ENCODE measurements at places on chromosomes 16 and 17. TPM values are rescaled to one million over a fixed set of nuclear protein-coding genes. Genes with fewer than 3 reads are reported as not detected.

DNA sequence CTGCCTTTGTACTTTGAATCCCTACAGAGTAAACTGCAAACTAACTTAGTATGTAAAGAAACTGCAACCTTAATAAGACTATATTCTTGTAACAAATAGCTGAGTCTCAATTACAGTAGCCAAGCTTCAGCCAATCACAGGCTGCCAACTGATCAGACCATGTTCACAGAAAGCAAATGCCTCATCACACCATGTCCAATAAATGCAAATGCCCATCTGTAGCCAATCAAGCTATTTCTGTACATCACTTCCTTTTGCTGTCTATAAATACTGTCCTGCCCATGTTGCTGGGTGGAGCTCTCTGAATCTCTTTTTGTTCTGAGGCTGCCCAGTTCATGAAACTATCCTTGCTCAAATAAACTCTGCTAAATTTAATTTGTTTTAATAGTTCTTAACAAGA, 531.7 kb upstream of the TOM1L1 start:
- H3K4me3 ChIP-seq, result no peak overlapping the region
- H3K36me3 ChIP-seq, result no peaks in the 10 kb centered on the region
- no peak for DNase-seq
- H3K27ac ChIP-seq, result no peak overlapping the region

APPBP2 gene
- total RNA-seq, result 22.9 TPM

PRAC1 gene
- not detected for total RNA-seq

DNA sequence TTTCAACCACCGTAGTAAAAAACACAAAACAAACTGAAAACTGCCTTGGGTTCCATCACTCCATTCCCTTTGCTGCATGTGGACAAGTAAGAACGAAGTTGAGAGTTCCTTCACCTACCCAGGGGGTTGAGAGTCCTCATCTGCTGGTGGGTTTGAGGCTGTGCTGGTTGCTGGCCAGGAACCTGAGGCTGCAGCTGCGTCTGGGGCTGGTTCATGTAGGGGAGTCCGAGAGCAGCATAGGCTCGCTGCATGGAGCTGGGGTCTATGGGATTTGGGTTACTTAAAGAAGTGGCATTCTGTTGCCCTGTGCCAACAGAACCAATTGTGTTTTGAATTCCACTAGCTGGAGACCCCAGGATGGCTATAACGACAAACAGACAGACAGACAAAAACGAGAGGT, 65.2 kb upstream of the TRAP1 start:
- no peak for DNase-seq
- H3K27me3 ChIP-seq, result no peaks in the 10 kb centered on the region
- no peak overlapping the region for H3K27ac ChIP-seq

GRCh38 chr16:6835941-6836340, 496.7 kb upstream of the RBFOX1 start:
- no peaks in the 10 kb centered on the region for H3K4me1 ChIP-seq
- H3K27me3 ChIP-seq, result no peaks in the 10 kb centered on the region
- DNase-seq, result no peak
- no peak overlapping the region for H3K27ac ChIP-seq

KRT12 gene
- total RNA-seq, result not detected

GPRC5B gene
- total RNA-seq, result 15.5 TPM

DNA sequence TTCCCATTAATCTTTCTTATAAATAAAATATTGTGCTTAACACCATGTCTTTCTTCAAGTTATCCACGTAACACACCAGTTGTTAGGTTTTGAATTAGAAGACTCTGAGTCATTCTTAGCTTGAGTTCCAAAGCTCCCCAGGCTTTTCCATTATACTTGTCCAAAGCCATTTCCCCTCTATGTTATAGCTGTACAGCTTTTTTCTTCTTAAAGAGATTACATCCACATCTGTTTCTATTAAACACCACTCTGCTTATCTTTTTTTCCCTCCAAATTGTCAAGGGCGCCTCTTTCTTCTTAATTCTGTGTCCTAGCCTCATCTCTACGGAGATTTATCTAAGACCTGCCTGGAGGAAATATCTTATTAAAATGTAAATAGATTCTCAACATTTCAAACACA, 139.4 kb upstream of the CPHXL start:
- no peak for DNase-seq
- H3K4me3 ChIP-seq, result no peak overlapping the region
- no peaks in the 10 kb centered on the region for H3K4me1 ChIP-seq
- H3K27me3 ChIP-seq, result no peaks in the 10 kb centered on the region

NXPH3 gene
- total RNA-seq, result 8.1 TPM

HAGHL gene
- 31.6 TPM for total RNA-seq

GRCh38 chr17:8753976-8754440, 4.3 kb downstream of the SPDYE4 start:
- no peaks in the 10 kb centered on the region for H3K27me3 ChIP-seq
- peak; percentile 45 for DNase-seq

DNA sequence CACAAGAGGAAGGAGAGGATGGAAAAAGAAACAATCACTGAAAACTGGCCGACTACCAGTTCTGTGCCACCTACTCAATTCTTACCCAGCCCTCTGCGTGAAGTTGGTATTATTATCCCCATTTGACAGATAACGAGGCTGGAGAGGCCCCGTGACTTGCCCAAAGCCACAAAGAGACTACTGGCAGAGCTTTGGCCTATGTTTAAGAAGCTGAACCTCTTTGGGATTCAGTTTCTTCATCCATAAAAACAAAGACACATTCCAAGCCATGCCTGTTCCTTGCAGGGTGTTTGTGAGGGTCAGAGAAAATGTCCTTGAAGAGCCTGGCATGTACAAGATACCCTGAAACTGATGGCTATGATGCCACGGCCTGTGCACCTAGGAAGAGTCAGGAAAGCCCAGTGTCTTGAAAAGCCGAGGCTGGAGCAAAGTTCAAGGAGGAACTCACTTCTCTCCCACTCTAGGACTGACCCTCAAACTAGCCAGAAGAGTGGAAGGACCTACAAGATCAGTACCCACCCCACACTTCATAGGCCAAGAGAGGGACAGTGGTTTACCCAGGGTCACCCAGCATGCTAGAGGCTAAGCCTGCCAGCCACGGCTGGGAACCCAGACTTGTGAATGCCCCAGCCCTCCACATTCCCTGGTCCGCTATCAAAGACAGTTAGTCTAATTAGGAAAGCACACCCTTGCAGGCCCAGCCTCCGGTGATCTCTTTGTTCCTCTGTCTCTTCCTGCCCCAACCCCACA, 1.6 kb upstream of the ACSF2 start:
- no peak for DNase-seq
- peaks cover 36% of the 10 kb centered on the region for H3K4me1 ChIP-seq
- no peaks in the 10 kb centered on the region for H3K36me3 ChIP-seq
- no peak overlapping the region for H3K4me3 ChIP-seq
- H3K27me3 ChIP-seq, result no peaks in the 10 kb centered on the region

GRCh38 chr17:22300731-22301352, 608.5 kb downstream of the KCNJ18 start:
- H3K4me3 ChIP-seq, result no peak overlapping the region
- DNase-seq, result no peak
- H3K27ac ChIP-seq, result no peak overlapping the region
- no peaks in the 10 kb centered on the region for H3K36me3 ChIP-seq
- no peaks in the 10 kb centered on the region for H3K4me1 ChIP-seq

- peak overlapping the region; percentile 79 for H3K4me3 ChIP-seq
- peak; percentile 95 for DNase-seq
- peak overlapping the region; percentile 93 for H3K27ac ChIP-seq
- peaks cover 29% of the 10 kb centered on the region for H3K4me1 ChIP-seq
- no peaks in the 10 kb centered on the region for H3K36me3 ChIP-seq
- no peaks in the 10 kb centered on the region for H3K27me3 ChIP-seq
Observed at GRCh38 chr17:81345228-81346089, 49.8 kb upstream of the BAHCC1 start.

MRPL45 gene
- 42.0 TPM for total RNA-seq

HDAC5 gene
- total RNA-seq, result 300 TPM

GRCh38 chr17:73695035-73695738, 50.9 kb upstream of the SDK2 start:
- peaks cover 14% of the 10 kb centered on the region for H3K27me3 ChIP-seq
- no peaks in the 10 kb centered on the region for H3K4me1 ChIP-seq
- no peaks in the 10 kb centered on the region for H3K36me3 ChIP-seq

DNA sequence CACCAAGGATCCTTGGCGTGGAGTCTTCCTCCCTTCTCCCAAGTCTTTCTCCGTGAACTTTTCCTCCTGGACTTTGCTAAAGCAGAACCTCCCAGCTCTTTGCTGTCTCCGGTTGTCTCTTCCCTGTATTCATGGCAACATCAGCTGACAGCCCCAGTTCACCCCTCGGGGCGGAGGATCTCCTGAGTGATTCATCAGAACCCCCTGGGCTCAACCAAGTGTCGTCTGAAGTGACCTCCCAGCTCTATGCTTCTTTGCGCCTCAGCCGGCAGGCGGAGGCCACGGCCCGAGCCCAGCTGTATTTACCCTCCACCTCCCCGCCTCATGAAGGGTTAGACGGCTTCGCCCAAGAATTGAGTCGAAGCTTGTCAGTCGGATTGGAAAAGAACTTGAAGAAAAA, 943 bp downstream of the CNTROB start:
- no peak overlapping the region for H3K27ac ChIP-seq
- H3K4me1 ChIP-seq, result peaks cover 16% of the 10 kb centered on the region
- no peaks in the 10 kb centered on the region for H3K36me3 ChIP-seq
- peak overlapping the region; percentile 82 for H3K4me3 ChIP-seq
- H3K27me3 ChIP-seq, result peaks cover 16% of the 10 kb centered on the region

- no peaks in the 10 kb centered on the region for H3K36me3 ChIP-seq
- H3K4me1 ChIP-seq, result peaks cover 22% of the 10 kb centered on the region
- peak overlapping the region; percentile 75 for H3K27ac ChIP-seq
- DNase-seq, result peak; percentile 33
Observed at GRCh38 chr17:29061036-29061435, 18.1 kb downstream of the PIPOX start.

- H3K27ac ChIP-seq, result no peak overlapping the region
- no peaks in the 10 kb centered on the region for H3K36me3 ChIP-seq
Observed at GRCh38 chr16:27425961-27426360, 24.0 kb downstream of the IL21R start.

DNA sequence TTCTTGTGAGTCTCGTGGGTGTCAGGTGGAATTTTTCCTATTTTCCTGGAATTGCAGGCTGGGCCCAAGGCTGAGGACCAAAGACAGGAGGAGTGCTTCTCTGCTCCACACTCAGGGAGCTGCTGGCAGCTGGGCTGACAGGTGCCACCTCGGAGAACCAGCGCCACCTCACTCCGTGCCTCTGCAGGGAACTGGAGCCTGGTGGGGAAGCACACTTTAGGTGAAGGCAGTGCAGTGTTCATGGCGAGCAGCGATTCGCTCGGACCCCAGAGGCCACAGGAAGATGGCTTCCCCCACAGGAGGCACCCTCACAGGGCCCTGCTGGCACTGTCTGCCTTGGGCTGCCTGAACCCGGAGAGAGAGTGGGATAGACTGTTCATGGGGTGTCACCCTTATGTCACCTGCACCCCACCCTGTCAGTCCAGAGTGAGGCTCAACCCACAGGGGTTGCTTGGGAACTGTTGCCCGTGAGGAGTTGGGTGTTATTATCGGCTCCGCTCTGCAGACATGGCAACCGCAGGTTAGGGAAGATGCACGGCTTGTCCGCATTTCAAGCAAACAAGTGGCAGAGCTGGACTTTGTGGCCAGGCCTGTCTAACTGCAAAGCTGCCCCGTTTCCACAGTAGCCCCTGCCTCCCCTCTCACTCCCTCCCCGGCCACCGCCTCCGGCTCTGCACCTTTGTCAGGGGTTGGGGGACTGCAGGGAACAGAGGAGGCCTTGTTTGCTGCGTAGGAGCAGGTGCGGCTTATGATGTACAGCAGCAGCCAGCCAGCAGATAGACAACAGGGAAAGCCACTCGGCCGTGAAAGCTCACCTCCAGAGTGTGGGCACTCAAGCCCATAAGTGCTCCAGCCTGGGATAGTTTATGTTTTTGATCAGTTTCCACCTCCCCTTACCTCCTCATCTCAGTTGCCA, 15.5 kb downstream of the TBC1D24 start:
- H3K27me3 ChIP-seq, result no peaks in the 10 kb centered on the region
- peaks cover 4% of the 10 kb centered on the region for H3K4me1 ChIP-seq
- no peak overlapping the region for H3K27ac ChIP-seq
- H3K4me3 ChIP-seq, result no peak overlapping the region

- no peaks in the 10 kb centered on the region for H3K27me3 ChIP-seq
- no peak overlapping the region for H3K4me3 ChIP-seq
- DNase-seq, result no peak
- no peaks in the 10 kb centered on the region for H3K4me1 ChIP-seq
- peaks cover 6% of the 10 kb centered on the region for H3K36me3 ChIP-seq
- H3K27ac ChIP-seq, result no peak overlapping the region
Observed at GRCh38 chr17:18043491-18043890, 4.3 kb downstream of the GID4 start.

ATP6V0A1 gene
- 50.8 TPM for total RNA-seq

DNA sequence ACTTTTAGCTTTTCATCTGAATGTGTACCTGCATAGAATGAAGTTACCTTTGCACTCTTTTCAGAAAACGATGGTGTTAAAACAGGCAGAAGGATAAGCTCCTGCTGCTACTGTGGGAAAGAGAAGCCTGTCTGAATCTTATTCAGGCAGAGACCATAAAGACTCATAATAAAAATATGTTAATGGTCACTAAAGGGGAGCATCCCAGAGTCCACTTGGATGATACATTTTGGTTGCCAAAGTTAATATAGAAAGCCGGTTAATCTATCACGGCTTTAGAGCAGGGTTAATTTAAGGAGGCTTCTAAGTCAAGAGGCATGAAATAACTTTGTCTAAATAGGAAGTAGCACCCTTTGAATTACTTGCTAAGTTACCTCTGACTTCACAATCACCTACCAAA, 2.9 kb downstream of the MARCHF10 start:
- no peak overlapping the region for H3K27ac ChIP-seq
- H3K36me3 ChIP-seq, result no peaks in the 10 kb centered on the region
- no peak for DNase-seq
- peaks cover 14% of the 10 kb centered on the region for H3K4me1 ChIP-seq

GRCh38 chr17:37106049-37106448, 157.3 kb downstream of the AATF start:
- H3K27me3 ChIP-seq, result no peaks in the 10 kb centered on the region
- H3K36me3 ChIP-seq, result no peaks in the 10 kb centered on the region
- H3K4me3 ChIP-seq, result no peak overlapping the region
- H3K4me1 ChIP-seq, result peaks cover 38% of the 10 kb centered on the region

SLFN12L gene
- not detected for total RNA-seq

- peaks cover 12% of the 10 kb centered on the region for H3K4me1 ChIP-seq
- H3K4me3 ChIP-seq, result no peak overlapping the region
- H3K27me3 ChIP-seq, result no peaks in the 10 kb centered on the region
- no peak overlapping the region for H3K27ac ChIP-seq
Observed at GRCh38 chr16:7400117-7400890, 67.7 kb downstream of the RBFOX1 start.

DNA sequence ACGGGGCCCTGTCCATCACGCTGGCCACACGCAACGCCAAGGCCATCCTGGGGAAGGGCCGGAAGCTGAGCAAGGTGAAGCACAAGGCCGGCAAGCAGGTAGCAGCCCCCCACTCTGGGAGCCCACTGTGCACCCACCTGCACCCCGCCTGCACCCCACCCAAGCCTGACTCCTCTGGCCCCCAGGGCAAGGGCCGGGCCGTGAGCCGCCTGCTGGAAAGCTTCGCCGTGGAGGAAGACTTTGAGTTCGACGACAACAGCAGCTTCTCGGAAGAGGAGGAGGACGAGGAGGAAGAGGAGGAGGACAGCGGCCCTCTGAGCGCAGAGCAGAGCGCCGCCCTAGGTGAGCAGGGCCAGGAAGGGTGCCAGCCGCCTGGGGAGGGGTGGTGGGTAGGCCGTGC, 54.0 kb downstream of the ACTG1 start:
- DNase-seq, result no peak
- H3K4me3 ChIP-seq, result no peak overlapping the region
- no peaks in the 10 kb centered on the region for H3K27me3 ChIP-seq
- H3K27ac ChIP-seq, result peak overlapping the region; percentile 23
- H3K4me1 ChIP-seq, result peaks cover 17% of the 10 kb centered on the region

Data from cardiac muscle cell (in vitro differentiated cells and primary cell).